ENCODE measurements at places on chromosomes 7 and 10.

- DNase-seq, result no peak
These were observed 111.4 kb upstream of the CACUL1 start for GRCh38 chr10:118865998-118866693.

DNA sequence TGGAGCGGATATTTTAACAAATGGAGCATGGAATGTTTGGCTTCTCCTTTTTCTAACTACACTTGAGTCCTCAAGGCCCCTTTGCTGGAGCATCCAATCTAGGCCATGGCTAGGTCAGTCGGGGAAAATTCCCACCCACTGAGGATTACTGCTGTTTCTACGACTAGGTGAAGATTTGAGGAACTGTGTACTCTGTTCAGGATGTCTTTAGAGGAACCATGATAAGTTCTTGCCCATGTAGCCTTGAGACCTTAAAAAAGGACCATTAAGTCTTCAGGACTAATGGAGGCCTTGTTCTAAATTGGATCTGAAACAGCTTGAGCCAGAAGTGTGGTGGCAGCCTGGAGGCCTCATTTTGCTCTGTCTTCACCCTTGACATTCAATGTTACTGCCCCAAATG lies 6.2 kb downstream of the AGK start:
- no peak for DNase-seq

- DNase-seq, result no peak
These were observed 1.1 kb downstream of the ITGA8 start for GRCh38 chr10:15718694-15719048.

DNA sequence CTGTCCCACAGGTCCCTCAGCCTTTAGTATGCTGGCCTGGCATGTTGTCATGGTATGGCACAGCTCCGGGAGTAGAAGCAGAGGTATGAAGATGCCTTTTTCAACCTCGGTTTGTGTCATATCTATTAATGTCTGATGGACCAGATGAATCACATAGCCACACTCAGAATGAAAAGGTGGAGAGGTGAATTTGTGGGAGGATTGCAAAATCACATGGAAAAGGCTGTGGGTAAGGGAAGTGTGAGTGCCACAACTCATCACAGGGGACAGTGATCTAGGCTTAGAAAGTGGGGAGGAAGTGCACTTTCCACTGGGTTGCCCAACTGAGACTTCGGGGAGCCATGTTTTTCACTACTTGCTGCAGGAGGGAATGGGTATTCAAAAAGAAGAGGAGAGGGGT lies 190.7 kb downstream of the WDR11 start:
- no peak for DNase-seq

DNA sequence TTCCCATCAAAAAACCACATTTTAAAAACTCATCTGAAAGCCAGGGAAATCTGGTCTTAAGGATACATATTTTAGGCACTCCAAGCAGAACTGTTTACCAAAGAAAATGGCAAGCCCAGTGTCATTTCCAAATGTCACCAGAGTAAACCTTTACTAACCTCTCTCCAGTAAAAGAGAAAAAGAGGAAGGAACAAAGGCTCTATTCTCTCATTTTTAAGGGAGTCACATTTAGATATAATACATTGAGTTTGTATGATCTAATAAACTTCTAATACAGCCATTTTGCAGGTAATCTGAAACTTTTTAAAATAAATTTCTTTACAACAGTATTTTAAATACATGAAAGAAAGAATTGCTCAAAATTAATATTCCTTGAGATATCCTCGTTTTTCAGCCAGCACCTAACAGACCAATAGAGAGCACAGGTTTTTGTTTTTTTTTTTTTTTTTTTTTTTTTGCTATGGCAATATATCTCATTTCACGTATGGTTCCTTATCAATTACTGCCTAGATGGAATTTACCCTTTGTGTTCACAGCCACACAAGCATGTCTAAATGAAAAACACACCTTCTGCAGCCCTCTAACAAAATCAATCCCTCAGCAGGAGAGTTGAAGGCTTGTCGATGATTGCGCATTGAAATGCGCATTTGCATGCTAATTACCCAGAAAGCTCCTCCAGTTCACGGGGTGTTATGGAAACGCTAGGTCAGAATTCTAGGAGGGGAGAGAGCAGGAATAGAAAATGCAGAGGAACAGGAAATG lies 39.8 kb upstream of the MSRB2 start:
- no peak for DNase-seq

- no peak for DNase-seq
These were observed 24.3 kb downstream of the SLC29A3 start for GRCh38 chr10:71343392-71343773.

DNA sequence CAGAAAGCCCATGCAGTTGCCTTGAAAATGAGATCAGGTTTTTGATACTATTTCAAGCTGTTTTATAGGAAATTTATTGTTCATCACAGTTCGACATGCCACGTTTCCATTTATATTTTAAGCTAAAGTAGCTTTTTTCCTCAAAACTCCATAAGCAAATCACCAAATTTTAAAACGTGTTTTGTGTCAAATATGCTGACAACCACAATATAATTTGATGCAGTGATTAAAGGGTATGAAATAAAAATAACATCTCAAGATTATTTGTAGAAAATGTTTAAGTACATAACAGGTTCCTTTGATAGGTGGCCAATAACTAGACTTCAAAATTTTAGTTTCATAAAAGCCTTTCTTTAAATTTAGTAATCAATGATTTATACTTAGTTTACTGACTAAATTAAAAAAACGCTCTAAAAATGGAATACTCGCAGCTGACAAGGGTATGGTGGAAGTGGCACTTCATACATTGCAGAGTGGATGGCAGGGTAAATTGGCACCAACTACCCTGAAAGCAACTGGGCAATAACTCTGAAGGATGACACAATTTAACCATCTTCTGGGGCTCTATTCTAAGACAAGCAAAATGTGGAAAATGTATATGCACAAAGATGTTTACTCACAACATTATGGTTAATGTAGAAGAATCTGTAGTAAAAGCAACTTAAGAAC lies 481.6 kb downstream of the TNS3 start:
- no peak for DNase-seq

- no peak for DNase-seq
These were observed 44.2 kb downstream of the PPIF start for GRCh38 chr10:79391231-79392019.

DNA sequence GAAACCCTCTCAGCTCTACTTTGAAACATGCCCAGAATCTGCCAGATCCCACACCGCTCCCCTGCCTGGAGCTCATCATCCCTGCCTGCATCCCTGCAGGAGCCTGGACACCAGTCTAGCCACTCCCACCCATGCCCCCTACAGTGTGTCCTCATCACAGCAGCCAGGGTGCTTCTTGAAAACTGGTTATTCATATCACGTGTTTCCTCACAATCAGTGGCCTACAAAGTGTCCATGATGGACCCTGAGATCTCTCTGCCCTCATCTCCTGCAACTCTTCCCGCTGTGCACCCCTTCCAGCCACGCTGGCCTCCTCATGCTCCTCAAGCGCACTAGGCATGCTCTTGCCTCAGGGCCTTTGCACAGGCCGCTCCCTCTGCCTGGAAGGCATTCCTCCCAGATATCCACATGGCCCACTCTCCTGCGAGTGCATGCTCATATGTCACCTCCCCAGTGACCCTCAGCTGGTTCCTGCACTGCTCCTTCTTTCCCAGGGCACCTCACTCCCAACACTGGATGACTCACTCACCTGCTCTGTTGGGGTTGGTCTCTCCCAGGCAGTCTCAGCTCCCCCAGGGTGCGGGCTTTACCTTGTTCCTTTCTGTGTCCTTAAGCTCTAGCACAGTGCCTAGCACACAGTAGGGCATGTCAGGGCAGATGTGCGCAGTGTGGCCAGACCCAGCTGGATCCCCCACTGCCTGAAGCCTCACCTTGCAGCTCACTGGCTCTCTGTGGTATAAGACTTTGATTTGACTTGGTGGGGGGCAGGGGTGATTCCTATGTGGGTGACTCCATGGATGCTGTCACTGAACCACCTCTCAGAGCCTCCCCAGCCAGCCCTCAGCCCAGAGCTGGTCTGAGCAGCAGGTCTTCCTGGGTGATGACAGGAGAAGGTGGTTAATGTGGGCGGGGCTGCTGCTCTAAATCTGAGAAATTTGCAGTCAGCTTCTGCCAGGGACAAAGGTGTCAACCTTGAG lies 37.3 kb downstream of the CDH23 start:
- no peak for DNase-seq

- peak; percentile 85 for DNase-seq
These were observed 57.4 kb downstream of the NEUROG3 start for GRCh38 chr10:69515699-69516259.

GRCh38 chr10:66209025-66209424 lies 716.8 kb upstream of the LRRTM3 start:
- DNase-seq, result no peak

- DNase-seq, result no peak
These were observed 195.4 kb upstream of the PLXDC2 start for GRCh38 chr10:19620811-19621210.

DNA sequence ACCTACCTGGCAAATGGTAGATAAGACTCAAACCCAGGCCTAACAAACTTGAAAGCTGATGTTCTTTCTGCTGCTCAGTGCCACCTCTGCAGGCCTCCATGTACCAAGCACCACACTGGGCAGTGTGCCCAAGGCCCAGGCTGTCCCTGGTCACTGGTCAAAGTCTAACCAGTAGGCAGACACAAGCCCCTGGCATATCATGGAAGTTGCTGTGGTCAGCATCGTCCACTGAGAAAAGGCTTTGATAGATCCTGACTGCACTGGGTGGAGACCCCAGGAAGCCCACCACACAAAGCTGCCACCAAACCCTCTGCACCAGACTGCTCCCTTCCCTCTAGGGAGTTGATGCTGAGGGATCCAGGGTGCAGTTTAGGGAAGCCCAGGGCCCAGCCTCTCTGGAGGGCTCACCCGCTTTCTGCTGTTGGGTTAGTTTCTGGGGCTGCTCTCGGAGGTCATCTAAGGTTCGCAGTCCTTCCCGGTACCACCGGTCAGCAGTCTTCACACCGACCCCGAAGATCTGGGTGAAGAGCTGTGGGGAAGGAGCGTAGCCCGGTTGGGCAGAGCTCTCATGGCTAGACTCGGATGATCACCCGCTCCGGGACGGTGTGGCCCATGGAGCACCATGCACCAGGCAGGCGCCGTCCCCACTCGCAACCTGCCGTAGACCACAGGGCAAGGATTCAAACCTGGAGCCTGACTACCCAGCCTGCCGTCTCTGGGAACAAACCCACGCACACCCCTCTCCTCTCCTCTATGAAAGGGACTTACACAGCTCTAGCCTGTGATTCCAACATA lies 6.0 kb downstream of the POLM start:
- no peak for DNase-seq

Measured in stimulated activated CD4-positive, alpha-beta T cell treated with anti-CD3 and anti-CD28 coated beads, Interleukin-2, amount 100 ng/mL, for 24 hours (primary cell).